ENCODE measurements at places on chromosomes 4 and X.

- DNase-seq, result no peak
Measured at GRCh38 chr4:96343836-96344235, 503.9 kb downstream of the PDHA2 start.

DNA sequence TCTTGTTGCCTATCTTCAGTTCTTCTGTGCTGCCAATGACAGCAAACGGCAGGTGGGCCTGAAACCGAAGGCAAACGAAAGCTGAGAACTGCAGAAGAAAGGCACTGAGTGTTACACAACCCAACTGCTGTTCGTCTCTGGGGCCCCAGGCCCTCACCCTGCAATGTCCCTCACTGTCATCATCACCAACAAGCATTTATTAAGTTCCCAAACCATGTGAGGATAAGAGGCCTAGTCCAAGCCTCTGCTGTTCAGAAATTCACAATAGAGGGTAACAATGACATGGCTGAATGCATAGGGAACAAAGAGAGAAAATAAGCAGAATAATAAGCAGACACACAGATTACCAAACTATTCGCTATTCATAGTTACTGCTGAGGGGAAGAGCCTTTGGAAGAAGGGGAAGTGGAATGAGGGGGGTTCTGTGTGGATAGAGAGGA is 34.5 kb upstream of the NKRF start:
- DNase-seq, result no peak

DNA sequence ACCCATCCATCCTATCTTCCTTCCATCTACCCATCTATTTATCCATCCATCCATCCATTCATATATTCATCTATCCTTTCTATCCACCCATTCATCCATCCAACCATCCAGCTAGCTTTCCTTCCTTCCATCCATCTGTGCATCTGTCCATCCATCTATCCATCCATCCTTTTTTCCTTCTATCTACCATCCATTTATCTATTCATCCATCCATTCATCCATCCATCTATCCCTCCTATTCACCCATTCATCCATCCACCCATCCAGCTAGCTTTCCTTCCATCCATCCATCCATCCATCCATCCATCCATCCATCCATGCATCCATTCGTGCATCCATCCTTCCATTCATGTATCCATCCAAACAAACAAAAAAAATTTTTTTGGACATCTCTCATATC is 118.8 kb downstream of the PSAPL1 start:
- no peak for DNase-seq

- no peak for DNase-seq
Measured at GRCh38 chrX:15790769-15791290, 546 bp downstream of the ZRSR2 start.

DNA sequence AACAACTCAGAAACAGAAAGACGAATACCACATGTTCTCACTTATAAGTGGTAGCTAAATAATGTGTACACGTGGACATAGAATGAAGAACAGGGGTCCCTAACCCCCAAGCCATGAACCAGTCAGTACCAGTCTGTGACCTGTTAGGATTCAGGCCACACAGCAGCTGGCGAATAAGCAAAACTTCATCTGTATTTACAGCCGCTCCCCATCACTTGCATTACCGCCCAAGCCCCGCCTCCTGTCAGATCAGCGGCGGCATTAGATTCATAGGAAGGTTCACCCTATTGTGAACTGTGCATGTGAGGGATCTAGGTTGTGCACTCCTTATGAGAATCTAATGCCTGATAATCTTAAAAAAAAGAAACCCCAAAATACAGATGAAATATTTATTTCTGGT is 1128.7 kb downstream of the NLGN4X start:
- no peak for DNase-seq

DNA sequence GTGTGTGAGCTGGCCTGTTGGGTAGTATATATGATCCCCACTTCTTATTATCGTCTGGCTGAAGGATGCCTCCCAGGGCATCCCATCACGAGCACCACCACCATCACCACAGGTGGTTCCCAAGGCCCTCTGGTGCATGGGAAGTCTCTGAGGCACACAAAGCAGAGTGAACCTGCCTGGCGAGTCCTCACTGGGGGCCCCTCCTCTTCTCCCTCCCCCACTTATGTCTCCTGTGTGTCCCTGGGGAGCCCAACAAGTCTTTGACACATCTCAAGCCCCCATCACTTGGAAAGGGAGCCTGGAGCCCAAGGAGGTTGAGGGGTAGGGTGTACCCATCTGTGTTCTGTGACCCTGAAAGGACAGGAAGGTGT is 45.5 kb upstream of the NKX1-1 start:
- DNase-seq, result no peak

DNA sequence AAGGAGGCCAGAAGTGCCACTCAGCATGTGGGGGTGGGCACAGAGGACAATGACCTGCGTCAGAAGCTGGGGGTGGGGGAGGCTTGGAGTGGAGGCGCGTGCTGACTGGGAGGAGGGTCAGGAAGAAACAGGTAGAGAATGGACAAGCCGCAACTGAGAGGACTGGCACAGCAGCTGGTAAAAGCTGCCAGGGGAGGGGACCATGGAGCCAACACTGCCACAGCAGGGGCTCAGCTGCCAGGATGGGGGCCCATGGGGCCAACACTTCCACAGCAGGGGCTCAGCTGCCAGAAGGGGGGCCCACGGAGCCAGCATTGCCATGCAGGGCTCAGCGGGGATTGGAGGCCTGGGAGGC is 19.1 kb downstream of the RNF212 start:
- DNase-seq, result no peak

DNA sequence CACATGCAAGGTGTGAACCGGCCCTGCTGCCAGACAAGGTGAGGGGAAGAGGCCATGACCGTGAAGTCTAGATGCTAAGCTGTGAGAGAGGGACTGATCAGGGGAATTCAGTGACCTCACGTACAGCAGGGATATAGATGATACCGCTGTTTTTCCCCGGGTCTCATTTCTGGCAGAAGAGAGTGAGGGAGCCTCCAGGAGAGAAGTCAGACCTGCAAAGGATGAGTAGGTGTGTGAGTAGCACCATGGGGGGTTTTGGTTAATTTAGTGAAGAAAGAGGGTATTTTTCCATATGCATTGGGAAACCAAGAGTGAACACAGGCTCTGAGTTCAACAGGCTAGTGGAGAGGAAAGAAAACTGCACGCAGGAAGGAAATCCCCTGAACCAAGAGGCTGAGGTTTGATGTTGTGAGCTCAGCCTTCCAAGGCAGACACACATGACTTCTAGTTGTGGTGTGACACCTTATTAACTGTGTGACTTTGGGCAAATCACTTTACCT is 127.6 kb upstream of the GATB start:
- no peak for DNase-seq

DNA sequence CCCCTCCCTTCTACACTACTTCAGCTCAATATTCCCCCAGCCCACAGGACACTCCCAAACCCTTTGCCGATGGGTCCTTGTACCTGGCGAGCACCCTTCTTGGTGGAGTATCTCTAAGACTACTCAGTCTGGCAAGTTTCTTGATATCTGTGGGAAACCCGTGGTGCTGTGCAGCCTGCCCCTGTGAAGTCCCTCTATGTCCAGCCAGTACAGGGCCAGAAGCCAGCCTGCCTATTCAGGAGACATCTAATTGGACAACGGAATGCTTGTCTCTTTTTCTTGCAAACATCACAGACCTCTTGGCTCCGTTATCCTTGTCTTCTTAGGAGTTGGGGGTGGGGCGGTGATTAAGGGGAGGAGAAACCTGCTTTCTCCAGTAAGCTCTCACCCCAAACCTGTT is 3.7 kb upstream of the IGFBP7 start:
- DNase-seq, result no peak

GRCh38 chrX:1609762-1610161 is 5.1 kb upstream of the ASMT start:
- no peak for DNase-seq

DNA sequence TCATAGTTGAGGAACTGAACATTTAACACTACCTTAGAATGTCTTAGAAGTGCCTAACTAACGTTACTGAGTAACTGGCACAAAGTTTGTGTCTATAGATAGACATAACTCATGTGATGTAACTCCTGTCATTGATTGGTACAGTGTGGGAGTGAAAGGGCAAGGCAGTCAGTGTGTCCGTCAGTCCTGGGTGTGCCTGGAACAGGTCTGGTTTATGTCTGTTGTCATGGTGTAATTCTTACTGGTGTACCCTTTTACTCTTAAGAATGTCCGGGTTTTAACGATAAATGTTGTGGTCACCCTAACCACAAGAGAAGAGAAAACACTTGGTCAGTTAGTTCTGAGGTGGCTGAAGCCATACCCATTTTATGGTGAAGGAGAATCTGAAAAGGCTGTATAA is 93.1 kb upstream of the ESX1 start:
- no peak for DNase-seq

GRCh38 chr4:13546941-13547484 is 2.7 kb upstream of the NKX3-2 start:
- peak; percentile 58 for DNase-seq

DNA sequence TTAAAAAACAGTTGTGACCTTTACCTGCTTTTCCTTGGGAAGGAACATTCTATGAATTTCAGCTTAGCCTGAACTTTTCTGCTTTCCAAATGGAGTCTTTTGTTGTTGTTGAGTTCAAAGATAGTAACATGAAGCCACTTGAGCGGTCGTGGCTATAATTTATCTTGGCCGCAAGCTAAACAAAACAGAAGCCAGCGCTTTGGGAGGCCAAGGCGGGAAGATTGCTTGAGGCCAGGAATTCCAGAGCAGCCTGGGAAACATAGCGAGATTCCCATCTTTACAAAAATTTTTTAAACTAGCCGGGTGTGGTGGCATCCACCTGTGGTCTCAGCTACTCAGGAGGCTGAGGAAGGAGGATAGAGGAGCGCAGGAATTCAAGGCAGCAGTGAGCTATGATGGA is 29.9 kb downstream of the TKTL1 start:
- no peak for DNase-seq

DNA sequence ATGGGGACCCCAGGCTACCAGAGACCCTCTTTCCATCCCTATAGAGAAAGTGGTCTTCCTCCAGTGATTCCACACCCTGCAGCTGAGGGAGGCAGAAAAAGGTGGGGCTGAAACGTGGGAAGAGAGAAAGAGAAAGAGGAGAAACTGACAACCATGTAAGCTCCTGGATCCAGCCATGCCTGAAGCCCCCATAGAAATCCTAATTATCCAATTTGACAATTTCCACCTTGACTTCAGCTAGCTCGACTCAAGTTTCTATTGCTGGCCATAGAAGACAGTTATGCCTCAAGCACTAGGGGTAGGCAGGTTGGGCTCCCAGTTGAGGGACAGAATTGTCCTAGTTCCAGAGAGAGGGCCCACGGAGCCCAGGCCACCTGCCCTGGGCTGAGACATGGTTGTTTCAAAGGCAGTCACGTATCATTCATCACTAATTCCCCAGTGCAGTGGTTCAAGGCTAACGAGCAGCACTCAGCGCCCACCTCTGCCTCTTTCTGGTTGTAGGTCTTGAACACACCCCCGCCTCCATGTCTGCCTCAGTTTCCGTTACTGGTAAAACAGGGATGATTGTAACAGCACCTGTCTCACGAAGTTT is 39.8 kb upstream of the ASMTL start:
- DNase-seq, result no peak

DNA sequence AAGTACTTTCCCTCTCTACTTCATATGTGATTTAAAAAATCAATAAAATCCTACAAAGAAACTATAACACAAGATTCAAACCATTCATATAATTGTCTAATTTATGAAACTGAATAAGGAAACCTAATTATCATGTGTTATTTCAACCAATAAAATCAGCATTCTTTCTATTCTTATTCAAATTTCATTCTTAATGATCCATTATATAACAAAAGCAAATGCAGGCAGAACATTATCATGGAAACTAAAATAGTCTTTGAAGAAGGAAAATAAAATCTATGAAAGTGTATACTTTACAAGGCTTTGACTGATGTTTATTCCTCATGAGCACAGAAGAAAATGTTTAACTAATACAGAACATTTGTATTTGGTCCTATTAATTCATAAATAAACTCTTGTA is 47.6 kb downstream of the CNOT6L start:
- DNase-seq, result no peak

DNA sequence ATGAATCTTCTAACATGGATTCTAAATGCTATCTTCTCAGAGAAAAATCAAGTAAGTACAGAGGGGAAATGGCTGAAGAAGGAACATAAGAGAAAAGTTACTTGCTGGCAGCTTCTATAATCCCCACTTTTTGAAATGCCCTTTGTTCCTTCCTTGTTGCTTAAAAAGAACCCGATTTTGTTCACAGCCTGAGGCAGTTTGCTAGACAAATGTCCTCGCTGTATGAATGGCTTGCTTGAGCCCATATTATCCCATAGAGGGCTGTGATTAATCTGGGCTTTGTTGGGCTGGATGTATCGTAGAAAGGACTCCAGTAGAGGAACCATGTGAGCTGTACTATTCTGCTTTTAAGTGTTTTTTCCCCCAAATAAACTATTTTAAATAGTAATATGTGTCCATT is 134.3 kb upstream of the FGF13 start:
- DNase-seq, result no peak

- no peak for DNase-seq
Measured at GRCh38 chr4:13701937-13702446, 74.5 kb upstream of the BOD1L1 start.

DNA sequence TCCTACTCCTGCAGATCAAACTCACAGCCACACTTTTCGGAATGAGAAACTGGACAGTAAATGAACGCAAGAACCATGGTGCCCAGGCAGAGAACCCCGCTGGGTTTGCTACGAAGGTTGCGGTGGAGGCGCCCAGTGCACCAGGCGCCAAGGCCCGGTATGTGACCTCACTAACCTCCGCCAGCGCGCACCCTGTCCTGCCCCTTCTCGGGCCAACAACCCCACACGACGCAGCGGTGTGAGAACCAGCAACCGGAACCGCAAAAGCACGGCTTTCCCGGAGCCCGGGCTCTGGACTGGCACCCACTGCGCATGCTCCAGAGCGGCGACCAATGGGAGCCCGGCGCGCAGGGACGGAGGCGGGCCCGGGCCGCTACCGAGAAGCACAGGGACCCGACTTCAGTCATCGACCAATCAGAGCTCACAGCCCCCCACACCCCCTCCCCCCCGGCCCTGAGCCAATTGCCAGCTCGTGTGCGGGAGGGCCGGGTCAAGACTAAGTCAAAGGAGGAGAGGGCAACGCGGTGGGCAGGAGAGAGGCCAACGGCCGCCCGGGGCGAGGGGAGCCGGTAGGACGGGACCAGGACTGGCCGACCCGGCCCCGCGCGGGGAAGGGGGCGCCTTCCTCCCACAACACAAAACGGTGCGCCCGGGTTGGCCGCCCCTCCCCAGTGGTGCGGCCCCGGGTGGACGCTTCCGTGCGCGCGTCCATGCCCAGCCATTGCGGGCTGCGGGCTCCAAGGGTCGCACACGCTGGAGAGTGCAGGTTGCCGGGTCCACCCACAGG is 7.3 kb upstream of the WAS start:
- DNase-seq, result peak; percentile 75

GRCh38 chr4:101256222-101256621 is 91.1 kb downstream of the PPP3CA start:
- peak; percentile 65 for DNase-seq

- no peak for DNase-seq
Measured at GRCh38 chr4:77152421-77152820, 4.6 kb upstream of the CCNG2 start.

DNA sequence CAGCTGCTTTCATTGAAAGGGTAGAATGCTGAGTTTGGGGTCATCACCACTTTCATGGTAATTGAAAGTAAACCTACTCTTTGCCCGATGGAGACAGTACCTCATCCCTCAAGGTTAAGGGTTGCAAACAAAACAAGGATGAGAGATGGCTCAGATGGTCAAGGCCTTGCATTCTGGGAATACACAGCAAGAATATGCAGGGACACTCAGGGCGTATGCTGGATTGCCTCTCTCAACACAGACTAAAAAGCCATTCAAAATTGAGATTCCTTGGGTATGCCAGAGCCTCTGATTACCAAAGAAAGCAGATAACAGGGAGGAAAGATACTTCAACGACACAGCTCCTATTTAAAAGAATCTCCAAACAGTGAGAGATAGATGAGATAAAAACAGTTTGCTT is 310.4 kb downstream of the ARAP2 start:
- no peak for DNase-seq
